ENCODE measurements at places on chromosomes 1 and 21.

GRCh38 chr1:244788493-244789275 is 46.8 kb upstream of the COX20 start:
- no peak for DNase-seq

- DNase-seq, result no peak
These were observed 513.2 kb downstream of the OMA1 start for GRCh38 chr1:58033311-58033710.

DNA sequence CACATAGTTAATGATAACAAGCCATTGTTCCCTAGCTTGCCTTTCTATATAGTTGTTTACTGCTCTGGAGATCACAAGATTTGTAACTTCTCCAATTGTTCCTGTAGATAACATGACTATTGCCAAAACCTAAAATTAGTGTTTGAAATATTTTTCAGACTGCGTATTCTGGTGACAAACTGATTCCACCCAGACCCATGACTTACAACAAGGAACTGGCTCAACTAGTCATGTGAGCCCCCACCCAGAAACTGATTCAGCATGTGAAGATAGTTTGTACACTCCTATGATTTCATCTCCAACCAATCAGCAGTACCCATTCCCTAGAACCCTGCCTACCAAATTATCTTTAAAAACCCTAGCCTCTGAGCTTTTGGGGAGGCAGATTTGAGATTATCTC is 131.4 kb upstream of the BCL9 start:
- no peak for DNase-seq

DNA sequence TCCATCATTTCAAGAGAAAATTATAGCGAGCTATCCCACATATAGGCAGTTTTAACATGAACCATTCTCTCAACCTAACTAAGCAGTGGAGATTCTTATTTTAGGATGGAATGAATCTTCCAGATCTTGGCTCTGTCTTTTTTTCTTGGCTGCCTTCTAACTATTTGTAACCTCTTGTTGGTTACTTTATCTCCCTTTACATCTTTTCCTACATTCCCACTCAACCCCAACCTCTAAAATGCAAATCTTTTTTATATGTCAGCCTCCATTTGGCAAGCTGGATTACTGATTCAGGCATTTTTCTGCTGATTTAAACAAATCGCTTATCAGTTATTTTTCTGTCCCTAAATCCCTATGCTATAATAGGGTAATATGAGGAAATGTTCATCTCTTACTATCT is 46.9 kb upstream of the LHX8 start:
- DNase-seq, result no peak

GRCh38 chr1:219666242-219666641 is 53.3 kb upstream of the ZC3H11B start:
- no peak for DNase-seq

DNA sequence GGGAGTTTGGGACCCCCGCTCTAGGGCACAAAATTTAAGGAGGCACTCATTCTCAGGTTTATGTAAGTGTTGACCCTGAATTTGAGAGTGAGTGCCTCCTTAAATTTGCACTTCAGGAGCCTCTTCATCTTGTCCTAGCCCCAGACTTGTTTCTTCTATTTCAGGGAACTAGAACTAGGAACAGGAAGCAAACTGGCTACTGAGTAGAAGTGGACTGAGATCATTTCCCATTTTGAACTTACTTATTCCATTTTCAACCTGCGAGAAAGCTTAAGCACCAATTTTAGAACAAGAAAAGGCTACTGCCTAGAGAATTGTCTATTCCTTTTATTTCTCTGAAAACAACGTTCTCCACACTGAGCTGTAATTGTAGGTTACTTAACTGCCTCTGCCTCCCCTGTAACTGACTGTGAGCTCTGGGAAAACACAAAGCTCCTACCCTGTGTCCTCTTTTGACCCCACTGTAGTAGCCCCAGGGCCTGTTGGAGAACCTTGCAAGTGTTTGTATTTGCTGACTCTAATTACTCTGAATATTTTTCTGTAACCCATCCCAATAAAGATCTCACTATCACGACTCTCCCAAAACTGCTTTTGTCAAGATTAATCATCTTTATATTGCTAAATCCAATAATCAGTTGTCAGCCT is 2.5 kb downstream of the PPT1 start:
- no peak for DNase-seq

GRCh38 chr21:35537604-35538003 is 488.5 kb upstream of the RUNX1 start:
- DNase-seq, result no peak

- DNase-seq, result no peak
These were observed 7.2 kb downstream of the CBR1 start for GRCh38 chr21:36076878-36077655.

- DNase-seq, result no peak
These were observed 24.2 kb downstream of the PANK4 start for GRCh38 chr1:2502210-2502609.

DNA sequence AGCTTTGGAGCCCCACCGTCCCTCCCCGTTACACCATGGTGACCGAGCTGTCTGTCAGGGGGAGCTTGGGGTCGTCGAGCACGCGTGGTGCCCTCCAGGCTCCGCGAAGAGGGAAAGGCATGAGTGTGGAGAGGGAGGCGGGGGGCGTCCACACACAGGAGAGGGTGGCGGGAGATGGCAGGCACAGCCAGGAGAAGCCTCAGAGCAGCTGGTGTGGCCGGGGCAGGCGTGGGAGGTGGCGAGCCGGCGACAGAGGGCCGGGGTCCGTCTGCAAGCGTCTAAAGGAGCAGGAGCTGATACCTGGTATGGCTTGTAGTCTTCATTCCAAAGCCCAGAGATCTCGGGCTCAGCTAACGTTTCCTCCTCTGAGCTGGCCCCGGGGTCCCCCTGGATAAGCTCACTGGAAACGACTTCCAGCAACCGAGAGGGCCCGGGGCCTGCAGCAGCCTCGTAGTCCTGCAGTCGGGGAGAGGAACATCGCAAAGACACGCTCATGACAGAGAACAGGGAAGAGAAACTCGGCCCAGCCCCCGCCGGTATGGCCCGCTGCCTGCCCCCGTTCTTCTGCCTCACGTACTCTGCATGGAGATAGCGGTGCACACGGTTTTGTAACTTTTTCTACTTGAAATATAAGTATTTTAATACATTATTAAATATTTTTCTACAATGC is 37.4 kb downstream of the CFAP74 start:
- no peak for DNase-seq

GRCh38 chr1:10324627-10325026 is 74.2 kb upstream of the PGD start:
- DNase-seq, result no peak

- DNase-seq, result no peak
These were observed 144.3 kb downstream of the LMX1A start for GRCh38 chr1:165212229-165212628.

GRCh38 chr1:184152974-184153373 is 101.4 kb downstream of the TSEN15 start:
- DNase-seq, result no peak

DNA sequence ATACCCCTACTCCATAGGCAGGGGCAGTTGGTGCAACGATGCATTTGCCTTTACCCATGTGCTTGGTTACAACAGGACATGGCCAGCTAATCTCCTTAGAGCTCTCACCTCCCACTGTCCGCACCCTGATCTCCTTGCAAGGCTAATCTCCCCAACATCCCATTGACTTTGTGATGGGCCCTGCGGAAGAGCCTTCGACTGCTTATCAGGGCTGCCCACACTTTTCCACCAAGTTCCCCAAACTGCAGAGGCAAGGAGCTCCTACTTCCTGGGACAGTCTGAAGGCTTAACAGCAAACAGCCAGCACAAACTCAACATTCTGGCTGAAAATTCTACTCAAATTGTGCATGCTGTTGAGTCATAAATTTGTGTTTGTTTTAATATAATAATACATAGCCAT is 36.0 kb downstream of the C1orf94 start:
- no peak for DNase-seq
